ENCODE measurements at places on chromosomes 12 and 14. TPM values are rescaled to one million over a fixed set of nuclear protein-coding genes. Genes with fewer than 3 reads are reported as not detected.

Gene LAG3
- total RNA-seq, result 0.46 TPM

Gene RASSF9
- 6.4 TPM for total RNA-seq

Gene DIO3
- 3.1 TPM for total RNA-seq

Gene IGF1
- total RNA-seq, result 4.9 TPM

Gene PLEK2
- 3.8 TPM for total RNA-seq

All from upper lobe of left lung (tissue), 6 donors.